Vagina (tissue), 2 donors: ENCODE measurements at places on chromosomes 12 and 14.

GRCh38 chr12:25789541-25789944, 168.9 kb upstream of the RASSF8 start:
- no peak for DNase-seq

DNA sequence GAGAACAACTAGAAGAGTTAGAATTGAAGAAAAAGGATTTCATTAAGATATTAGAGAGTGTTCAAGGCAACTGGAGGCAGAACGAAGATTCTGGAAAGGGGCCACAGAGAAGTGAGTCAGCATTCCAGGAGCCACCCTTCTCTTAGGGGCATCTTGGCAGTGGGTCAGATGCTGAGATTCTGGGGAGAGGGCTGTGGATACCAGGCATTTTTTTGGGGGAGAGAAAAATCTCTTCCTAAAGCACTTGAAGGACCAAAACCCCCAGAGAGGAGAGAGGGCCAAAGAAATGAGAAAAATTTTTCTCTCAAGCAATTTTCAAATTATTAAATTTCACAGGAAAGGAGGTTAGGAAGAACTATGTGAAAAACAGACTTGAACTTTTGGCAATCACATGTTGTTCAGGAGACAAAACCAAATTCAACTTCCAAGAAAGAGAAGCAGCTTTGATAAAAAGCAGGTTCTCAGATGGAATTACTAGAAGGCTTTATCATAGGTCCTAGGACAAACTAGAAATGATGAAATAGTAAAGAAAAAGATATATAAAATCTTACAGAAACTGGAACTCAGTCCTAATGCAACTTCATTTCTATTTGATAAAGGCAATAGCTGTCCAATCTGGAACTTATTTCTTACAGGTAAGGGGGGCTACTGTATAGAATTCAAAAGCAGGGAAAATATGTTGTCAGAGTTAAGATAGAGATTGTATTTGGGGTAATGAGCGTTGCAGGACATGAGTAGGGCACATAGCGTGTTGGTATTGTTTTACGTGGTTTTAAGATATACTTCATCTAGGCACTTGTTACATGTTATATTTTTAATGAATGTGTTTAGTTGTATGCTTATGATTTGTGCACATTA, 1.1 kb upstream of the CLEC2D start:
- DNase-seq: no peak

- no peak for DNase-seq
Observed at GRCh38 chr12:113190761-113191160, 5.2 kb downstream of the RITA1 start.

- no peak for DNase-seq
Observed at GRCh38 chr14:68820536-68820935, 27.7 kb upstream of the ZFP36L1 start.

- DNase-seq: no peak
Observed at GRCh38 chr12:115528466-115528865, 749.0 kb downstream of the MED13L start.

- DNase-seq: no peak
Observed at GRCh38 chr14:80468331-80469122, 257.2 kb upstream of the DIO2 start.

DNA sequence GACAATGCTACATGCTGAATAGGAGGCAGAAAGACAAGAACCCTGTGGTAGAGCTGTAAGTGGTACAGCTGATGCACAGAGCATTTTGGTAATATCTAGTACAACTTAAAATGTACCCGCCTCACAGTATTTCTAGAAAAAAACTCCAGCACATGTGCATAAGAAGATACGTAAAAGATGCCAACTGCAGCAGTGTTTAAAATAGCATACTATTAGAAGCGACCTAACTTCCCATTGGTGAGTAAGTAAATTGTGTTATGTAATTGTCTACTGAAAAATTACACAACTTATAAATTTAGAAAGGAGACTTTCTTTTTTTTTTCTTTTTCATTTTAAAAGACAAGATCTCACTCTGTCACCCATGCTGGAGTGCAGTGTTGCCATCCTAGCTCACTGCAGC, 114.3 kb upstream of the CAND1 start:
- DNase-seq: no peak

GRCh38 chr12:12893438-12893837, 2.1 kb downstream of the GPRC5A start:
- no peak for DNase-seq

DNA sequence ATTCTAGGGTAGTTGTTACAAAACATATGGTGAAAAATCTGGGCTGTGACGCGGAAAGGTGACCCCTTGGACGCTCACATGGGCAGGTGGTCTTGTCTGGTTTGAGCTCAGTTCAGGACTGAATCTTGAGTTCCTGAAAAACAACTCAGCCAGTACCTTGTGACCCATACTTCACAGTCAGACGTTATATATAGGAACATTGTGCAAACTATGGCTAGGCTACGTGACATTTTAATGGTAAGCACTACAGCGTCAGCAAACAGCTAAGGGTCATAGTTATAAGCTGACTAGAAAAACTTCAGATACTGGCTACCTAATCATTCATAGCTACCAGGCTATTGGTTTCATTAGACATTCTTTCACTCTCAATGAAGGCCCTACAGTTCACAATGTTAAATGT, 14.8 kb upstream of the EDDM3A start:
- no peak for DNase-seq

DNA sequence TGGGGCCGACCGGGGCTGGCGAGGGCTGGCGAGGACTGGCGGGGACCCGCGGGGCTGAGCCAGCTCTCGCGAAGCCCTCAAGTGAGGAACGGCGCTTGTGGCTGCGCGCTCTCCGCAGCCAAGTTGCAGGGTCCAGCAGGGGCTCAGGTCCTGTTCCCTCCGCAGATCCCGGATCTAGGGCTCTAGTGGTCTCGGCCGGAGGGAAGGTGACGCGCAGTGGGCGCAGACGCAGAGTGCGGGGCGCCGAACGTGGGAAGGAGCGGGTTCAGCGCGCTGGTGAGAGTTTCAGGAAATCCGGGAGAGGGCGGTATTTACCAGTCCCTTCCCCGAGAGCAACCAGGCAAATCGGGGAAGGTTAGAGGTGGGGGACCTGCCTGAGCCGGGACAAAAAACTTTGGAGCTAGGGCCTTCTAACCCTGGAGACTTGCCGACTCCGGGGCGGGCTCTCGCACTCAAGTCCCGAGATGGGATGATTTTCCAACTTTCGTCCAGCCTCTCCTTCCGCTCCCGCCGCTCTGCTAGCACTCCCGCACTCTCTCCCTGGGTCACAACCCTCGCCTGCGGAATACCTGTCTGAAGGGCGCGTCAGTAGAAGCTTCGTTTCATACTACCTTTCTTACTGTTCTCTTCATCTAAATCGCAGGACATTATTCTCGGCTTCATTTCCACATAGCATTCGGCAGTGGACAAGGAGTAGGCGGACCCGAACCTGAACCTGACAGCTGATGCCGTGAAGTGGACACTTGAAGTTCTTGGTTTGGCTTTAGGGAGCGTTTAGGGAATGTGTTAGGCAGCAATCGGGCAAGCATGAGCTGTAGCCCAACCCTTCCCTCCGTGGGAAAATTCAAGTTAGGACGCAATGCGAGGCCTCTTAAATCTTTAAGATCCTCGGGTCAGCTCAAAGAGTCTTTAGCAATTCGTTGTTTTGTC, 13.6 kb upstream of the PAX9 start:
- DNase-seq: no peak

GRCh38 chr12:29149691-29150281, 708 bp downstream of the FAR2 start:
- no peak for DNase-seq
